ENCODE measurements at places on chromosomes 12 and 14.

GRCh38 chr12:23446746-23447145, 502.7 kb downstream of the SOX5 start:
- DNase-seq = no peak

DNA sequence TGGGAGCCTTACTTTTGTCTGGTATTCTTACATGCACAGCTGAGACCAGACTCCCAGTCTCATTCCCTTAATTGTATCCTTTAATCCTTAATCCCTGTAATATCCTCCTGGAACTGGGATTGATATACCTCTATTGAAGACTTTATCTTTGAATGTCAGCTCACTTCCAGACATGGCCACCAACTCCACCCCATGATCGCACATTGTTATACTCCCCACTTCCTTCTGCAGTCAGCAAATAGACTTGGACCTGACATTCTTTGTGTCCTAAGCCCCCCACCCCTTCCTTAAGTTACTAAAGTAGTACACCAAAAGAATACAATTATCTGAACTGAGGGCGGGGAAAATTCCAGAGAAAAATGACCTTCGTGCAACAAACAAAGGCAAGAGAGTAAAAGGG, 8.6 kb upstream of the OSBPL8 start:
- no peak for DNase-seq

GRCh38 chr12:95874452-95874851, 15.7 kb downstream of the SNRPF start:
- DNase-seq = no peak

DNA sequence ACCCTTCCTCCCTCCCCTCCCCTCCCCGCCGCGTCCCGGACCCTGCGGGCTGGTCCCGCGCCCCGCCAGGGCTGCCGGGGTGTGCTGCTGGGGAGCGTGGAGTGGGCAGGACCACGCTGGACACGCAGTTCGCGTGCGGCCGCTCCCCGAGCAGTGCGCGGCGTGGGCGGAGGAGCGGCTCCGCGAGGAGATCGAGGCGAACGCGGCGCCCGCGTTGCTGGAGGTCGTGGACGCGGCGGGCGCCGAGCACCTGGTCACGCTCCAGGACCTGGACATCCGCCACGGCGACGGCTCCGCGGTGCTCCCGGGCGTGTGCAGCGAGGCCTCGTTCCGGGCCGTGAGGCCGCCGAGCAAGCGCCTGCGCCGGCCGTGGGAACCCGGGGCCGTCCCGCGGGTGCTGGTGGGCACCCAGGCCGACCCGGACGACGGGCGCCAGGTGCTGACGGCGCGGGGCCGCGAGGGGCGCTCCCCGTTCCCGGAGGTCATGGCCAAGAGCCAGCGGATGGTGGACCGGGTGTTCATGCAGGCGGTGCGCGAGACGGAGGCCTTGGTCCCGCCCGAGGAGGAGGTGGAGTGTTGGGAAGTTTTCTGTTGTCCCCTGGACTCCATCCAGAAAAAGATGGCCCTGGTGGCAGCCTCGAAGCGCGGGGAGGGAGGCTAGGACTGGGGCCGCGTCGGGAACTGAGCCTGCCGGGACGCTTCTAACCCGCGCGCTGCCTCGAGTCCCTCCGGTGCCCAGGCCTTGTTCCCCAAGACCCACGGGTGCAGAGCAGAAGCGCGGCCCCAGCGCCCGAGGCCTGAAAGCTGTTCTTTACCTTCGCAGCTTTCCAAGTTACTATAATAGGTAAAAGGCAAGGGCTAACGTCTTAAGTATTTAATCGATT, 54.7 kb upstream of the EIF5 start:
- DNase-seq = no peak

All from activated naive CD4-positive, alpha-beta T cell treated with anti-CD3 and anti-CD28 coated beads, Interleukin-2, amount 50 U/mL, for 16 hours (primary cell).